ENCODE measurements at places on chromosomes 2 and 18.

DNA sequence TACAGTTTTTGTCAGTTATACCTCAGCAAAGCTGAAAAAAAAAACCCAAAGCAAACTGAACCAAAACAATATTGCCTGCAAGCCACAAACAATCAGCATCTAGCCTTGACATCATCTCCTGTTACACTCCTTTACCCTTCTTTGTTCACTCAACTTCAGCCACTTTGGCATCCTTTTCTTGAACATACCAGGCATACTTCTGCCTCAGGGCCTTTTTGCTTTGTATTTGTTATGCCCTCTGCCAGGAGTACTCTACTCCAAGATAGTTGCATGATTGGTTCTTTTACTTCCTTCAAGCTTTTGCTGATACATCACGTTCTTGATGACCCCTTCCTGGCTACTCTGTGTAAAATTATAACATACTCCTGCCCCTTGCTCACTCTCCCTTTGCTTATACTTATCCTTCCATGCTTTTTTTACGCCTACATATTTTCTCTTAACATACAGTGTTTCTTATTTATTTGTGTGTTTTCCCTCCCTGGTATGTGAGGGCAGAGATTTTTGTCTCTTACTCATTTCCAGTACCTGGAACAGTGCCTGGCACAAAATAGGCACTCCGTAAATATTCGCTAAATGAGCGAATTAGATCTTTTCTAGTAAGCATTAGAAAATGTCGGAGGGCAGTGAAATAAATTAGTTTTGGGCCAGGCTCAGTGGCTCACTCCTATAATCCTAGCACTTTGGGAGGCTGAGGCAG lies 12.7 kb downstream of the ABI2 start:
- peak; percentile 82 for DNase-seq

DNA sequence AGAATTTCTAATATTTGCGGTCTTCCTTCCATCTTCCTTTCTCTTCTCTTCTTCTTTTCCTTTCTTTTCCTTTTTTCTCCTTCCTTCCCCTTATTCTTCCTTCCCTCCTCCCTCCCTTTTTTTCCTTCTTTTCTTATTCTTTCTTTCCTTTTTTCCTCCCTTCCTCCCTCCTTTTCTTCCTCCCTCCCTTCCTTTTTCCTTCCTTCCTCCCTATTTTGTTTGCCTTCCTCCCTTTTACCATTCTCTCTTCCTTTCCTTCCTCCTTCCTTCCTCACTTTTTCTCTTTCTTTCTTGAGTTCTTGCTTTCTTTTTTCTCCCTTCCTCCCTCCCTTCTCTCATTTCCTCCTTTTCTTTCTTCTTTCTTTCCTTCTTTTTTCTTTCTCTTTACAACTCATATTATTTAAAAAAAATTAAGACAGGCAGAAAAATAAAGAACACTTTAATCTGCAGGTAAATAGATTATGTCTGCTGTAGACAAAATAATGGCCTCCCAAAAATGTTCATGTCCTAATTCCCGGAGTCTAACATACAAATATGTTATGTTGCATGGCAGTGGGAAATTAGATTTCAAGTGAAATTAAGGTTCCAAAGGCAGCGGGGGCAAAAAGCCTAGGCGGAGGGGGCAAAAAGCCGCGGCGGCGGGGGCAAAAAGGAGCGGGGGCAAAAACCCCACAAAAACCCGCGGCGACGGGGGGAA lies 152.4 kb downstream of the ANKRD30BL start:
- no peak for DNase-seq

DNA sequence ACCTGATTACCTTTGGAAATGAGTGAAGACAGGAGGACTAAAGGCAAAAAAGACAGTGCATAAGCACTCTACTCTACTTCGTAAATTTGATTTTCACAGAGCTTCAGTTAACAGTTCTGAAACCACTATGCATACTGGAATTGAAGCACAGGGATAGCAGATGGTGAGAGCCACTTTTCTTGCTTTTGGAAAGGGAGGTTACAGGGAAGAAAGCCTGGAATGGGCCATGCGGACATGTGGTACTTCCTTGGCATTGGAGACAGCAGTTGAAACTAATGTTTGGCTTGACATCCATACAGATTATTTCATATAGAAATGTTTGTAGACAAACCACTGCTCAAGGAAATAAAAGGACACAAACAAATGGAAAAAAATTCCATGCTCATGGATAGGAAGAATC lies 585.6 kb upstream of the RAB6C start:
- DNase-seq = no peak

- DNase-seq = no peak
Observed at GRCh38 chr2:118858485-118859156, 11.2 kb upstream of the EN1 start.

DNA sequence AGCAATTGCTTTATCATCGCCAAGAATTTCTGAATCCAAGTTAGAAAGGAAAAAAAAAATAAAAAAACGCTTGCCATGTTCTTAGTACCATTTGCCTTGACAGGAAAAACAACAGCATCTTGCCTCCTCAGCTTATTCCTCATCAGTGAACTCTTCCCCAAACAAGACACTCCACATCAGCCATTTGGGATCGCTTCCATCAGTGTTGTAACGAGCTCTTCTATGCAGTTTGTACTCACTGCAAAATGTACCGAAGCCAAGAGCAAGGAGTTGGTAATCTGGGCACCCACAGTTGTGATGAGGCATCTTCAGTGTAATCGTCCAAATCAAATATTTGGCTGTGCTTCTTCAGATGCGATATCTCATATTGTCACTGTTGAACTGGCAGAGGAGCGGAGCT lies 503.7 kb downstream of the TMEM182 start:
- no peak for DNase-seq

DNA sequence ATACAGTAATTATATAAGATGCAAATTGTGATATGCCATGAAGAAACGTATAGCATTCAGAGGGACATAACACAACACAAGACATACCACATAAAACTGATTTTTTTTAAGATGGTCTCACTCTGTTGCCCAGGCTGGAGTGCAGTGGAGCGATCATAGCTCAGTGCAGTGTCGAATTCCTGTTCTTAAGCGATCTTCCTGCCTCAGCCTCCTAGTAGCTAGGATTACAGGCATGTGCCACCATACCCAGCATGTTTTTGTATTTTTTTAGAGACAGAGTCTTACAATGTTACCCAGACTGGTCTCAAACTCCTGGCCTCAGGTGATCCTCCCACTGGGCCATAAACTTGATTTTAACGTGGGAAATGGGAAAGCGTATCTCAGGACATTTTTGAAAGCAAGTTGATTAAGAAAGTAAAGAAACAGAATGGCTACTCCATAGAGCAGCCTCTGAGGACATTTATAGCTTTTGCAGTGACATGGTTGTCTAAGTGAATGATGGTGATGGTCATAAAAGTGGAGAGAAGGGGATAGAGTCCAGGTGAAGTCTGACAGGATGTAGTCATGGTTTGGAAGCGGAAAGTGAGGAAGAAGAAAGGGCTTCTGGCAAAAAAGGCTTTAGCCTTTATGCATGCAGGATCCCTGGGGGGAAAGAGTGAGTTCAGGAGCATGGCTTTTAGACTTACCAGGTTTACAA lies 2.4 kb downstream of the TSGA10 start:
- DNase-seq = no peak

GRCh38 chr18:44742718-44743311 lies 62.1 kb downstream of the SETBP1 start:
- DNase-seq = no peak

DNA sequence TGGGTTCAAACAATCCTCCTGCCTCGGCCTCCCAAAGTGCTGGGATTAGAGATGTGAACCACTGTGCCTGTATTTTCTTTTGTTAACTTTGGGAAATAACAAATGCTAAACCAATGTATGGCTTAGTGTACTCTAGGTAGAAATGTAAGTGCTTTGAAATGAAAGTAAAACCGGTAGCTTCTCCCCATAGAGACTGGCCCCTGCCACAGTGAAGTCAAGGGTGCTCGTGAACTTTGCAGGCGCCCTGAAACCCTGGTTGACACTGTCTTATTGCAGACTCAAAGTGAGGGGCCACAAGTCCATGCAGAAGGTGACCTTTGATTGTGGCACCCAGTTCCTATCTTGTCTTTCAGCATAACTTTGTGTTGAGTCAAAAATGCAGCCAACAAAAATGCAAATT lies 24.2 kb upstream of the MTCL1 start:
- DNase-seq = no peak

- no peak for DNase-seq
Observed at GRCh38 chr18:55573386-55573785, 14.6 kb downstream of the TCF4 start.
